CD4-positive, alpha-beta T cell (primary cell): ENCODE measurements at places on chromosomes 5 and 9.

- no peak for DNase-seq
These were observed 223.9 kb upstream of the KLF4 start for GRCh38 chr9:107713470-107713869.

GRCh38 chr9:4086119-4087090 is 213.5 kb downstream of the GLIS3 start:
- DNase-seq: no peak

GRCh38 chr5:2168601-2169429 is 286.1 kb upstream of the IRX4 start:
- DNase-seq: no peak

DNA sequence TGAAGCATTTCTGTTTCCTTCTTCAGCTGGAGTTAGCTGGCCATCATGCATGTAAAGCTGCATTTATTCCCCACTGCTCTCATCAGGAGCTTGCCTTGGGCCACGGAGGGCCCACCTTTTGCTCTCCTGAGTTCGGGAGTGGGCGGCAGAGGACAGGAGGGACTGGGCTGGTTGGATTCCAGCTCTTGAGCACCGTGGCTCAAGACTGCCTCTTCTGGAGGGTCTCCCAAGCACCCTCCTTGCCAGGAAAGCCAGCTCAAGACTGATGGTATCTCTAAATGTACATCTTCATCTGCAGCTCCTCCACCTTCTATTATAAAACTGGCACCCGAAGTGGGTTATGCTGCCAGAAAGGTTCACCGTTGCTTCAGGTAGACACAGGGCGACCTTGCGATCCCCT is 399.6 kb upstream of the IRX1 start:
- no peak for DNase-seq

DNA sequence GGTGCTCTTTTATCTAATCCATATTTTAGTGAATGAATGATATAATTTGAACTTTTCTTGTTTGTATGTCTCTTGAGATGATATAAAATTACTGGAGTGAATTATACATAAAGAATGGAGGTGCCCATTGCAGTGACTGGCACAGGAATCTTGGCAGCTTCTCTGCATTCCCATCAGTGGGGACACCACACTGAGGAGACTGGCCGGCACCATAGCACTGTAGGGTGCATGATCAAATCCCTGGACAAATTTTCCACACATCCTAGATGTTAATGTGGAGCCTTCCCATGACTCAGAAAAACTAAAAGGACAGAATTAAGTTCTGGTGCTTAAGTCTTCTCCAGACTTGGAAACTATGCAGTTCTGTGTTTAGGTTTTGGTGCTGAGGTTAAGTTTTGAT is 124.1 kb downstream of the CEP120 start:
- DNase-seq: no peak

DNA sequence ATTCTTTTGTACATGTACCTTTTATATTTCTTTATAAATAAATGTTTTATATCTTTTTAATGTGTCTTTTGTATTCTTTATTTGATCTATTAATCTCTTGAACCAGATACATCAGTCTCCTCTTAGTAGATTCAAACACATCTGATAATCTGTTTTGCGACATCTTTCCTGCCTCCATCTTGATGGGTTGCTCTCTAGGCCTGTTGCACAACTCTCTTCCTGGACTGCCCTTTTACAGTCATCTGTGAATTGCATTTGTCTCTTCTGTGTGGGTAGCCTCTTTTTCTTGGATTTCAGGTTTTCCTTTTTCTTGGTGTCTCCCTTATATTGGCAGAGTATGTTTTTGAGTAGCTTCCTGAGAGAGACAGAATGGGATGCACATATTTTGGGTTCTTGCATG is 6.2 kb downstream of the ZFYVE16 start:
- no peak for DNase-seq

DNA sequence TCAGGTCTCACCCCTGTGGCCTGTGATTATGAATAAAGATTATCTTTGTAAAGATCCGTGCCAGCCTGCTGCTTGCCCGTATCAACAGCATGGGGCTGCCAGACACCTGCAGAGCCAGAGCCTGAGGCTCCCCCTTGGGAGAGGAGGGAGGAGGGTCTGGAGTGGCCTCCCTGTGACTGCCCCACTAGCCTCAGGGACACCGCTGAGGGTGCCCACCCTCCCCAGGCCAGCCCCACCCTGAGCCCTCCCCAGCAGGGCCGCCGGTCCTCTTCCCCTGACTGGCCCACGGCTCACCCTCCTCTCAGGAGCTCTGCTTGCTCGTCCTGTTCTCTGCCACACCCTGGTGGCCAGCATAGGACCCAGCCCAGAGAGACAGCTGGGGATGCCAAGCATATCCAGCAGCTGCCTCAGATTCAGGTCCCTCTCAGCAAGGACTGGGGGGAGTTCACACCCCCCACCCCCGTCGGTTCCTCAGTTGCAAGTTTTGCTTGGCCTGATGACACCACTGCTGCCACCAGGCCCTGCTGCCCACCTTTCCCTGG is 1.9 kb downstream of the SSNA1 start:
- no peak for DNase-seq

DNA sequence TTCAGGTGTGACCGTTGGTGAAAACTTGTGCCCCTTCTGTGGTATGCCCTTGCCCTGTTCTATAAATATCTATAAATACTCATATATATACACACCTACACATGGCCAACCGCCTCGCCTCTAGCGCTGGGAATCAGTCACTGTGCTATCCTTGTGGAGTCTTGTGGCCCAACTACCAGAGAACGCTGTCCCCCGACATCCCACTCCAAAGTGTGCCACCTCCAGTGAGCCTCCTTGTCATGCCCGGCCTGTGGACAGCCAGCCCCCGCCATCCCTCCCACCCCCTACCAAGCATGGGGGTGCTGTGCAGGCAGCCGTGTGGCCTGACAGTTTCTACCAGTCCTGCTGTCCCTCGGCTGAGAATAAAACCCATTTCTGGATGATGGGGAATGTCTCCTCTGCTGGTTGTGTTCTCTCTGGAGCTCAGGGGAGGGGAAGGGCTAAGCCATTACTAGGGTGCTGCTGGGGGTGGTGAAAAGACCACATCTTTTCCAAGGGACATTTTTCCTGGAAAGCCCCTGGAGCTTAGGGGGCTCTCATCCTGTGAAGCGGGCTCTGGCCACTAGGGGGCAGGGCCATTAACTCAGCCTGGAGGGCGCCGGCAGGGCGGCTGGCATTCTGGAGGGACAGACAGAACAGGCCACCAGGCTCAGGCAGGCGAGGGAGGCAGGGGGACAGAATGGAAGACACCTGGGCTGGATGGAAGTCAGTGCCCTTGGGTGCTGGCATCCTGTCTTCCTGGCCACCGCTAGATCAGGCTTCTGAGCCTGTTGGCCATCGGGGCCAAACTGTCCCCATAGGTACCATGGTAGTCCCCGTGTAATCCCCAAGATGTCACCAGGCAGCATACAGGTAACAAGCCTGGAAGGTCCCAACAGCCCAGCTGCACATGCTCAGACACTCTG is 20.7 kb downstream of the GOLGA2 start:
- peak; percentile 73 for DNase-seq

DNA sequence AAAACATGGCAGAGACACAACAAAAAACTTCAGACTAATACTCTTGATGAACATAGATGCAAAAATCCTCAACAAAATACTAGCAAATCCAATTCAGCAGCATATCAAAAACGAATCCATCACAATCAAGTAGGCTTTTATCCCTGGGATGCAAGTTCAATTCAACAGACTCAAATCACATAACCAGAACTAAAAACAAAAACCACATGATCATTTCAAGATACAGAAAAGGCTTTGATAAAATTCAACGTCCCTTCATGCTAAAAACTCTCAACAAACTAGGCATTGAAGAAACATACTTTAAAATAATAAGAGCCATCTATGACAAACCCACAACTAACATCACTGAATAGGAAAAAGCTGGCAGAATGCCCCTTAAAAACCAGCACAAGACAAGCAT is 93.6 kb downstream of the TUSC1 start:
- no peak for DNase-seq

DNA sequence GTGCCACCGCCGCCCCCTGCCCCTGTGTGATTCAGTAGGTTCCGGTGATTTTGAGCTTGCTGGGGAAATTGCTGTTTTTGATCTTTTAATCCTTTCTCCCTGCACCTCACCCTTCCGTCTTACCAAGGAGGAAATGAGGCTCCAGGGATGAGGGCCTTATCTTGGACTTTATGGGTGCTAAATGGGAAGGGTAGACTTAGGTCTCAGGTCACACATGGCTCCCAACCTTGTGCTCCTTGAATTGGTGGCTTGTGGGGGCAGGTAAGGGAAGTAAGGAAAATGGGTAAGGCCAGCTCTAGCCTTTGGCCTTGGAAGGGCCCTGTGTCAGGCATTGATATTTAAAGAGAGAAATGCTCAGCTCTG is 1.9 kb downstream of the ERGIC1 start:
- DNase-seq: no peak

- no peak for DNase-seq
These were observed 27.9 kb downstream of the FBXW11 start for GRCh38 chr5:171978519-171978918.

DNA sequence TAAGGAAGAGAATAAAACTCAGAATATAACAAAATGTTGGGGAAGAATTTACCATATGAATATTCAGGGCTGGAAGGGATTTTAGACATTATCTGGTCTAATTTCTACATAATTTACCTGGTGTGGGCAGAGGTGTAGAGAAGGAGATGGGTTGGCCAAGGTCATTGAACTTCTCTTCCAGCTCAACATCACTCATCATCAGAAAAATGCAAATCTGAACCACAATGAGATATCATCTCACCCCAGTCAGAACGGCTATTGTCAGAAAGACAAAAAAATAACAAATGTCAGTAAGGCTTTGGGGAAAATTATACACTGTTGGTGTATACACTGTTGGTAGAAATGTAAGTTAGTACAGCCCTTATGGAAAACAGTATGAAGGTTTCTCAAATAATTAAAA is 121.7 kb downstream of the PTTG1 start:
- DNase-seq: no peak

DNA sequence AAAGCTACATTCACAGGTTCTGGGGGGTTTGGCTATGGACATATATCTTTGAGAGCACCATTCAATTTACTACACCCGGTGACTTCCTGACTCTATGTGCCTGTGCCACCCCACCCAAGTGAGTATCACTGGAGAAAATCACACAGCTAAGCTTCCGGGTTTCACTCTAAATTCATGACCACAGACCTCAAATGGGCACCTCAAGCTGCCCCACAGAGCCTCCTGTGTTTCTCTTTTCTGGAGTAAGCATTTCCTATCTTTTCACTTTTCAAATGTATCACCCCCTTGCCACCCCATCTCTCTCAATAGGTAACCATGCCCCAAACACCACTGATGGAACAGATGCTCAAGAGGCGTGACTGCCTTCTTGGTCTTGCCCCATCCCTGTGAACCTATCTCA is 49.2 kb upstream of the NEK6 start:
- peak; percentile 69 for DNase-seq

- DNase-seq: no peak
These were observed 18.5 kb downstream of the NAIF1 start for GRCh38 chr9:128048663-128049062.

DNA sequence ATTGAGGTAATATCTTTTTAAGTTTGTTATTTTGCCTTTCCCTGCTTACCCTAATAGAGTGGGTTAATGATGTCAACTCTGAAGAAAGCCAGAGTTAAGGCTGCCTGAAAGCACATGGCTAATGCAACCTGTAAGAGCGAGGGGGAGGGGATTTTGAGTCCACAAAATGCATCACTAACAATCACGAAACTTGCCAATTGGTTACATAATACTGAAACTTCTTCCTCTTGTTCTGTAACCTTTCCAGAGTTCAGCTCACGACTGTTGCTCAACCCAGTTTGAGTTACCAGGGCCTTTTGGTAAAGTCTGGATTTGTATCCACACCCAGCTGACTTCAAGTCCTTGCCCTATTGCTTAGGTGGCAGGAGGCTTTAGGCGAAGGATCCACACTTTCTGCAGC is 308.8 kb downstream of the EFNA5 start:
- DNase-seq: no peak

GRCh38 chr5:143354025-143354424 is 49.5 kb downstream of the NR3C1 start:
- no peak for DNase-seq

DNA sequence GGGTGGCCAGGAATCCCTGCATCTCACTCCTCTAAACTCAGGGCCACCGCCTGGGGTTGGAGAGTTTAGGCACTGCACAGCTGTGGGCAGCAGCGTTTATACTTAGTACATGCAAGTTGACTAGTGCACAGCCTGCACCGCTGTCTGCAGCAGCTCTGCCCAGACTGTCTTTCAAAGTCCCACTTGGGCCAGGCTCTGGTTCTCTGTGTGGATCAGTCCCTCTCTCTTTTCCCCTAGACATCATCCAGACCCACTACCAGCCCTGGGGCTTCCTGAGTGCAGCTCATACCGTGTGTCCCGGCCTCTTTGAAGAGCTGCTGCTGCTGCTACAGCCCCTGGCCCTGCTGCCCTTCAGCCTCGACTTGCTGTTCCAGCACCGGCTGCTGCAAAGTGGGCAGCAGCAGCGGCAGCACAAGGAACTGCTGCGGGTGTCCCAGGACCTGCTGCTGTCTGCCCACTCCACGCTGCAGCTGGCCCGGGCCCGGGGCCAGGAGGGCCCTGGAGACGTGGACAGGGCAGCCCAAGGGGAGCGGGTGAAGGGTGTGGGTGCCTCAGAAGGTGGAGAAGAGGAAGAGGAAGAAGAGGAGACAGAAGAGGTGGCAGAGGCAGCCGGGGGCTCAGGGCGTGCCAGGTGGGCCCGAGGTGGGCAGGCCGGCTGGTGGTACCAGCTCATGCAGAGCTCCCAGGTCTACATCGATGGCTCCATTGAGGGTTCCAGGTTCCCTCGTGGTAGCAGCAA is 45.1 kb upstream of the TESK1 start:
- DNase-seq: no peak

GRCh38 chr9:129694243-129694646 is 28.8 kb downstream of the PRRX2 start:
- DNase-seq: no peak

GRCh38 chr9:88732128-88732527 is 197.2 kb downstream of the NXNL2 start:
- no peak for DNase-seq

DNA sequence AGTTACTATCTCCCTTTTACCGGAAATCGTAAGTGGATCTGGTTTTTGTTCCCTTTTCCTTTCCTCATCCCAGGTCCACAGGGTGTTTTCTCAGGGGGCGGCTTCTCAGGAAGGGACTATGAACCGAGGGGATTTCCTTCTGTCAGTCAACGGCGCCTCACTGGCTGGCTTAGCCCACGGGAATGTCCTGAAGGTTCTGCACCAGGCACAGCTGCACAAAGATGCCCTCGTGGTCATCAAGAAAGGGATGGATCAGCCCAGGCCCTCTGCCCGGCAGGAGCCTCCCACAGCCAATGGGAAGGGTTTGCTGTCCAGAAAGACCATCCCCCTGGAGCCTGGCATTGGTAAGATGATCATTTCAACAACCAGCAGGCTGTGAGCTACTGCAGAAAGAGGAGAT is 75.8 kb downstream of the GOLPH3 start:
- DNase-seq: no peak

- DNase-seq: no peak
These were observed 73.6 kb upstream of the TGFBR1 start for GRCh38 chr9:99031319-99031718.

- DNase-seq: no peak
These were observed 6.0 kb upstream of the SIL1 start for GRCh38 chr5:139204196-139204595.

GRCh38 chr5:167011196-167011595 is 1280.2 kb upstream of the WWC1 start:
- no peak for DNase-seq

- DNase-seq: no peak
These were observed 375.2 kb upstream of the WWC1 start for GRCh38 chr5:167916261-167916691.
